T-helper 2 cell (primary cell): ENCODE measurements at places on chromosomes 1 and 21.

DNA sequence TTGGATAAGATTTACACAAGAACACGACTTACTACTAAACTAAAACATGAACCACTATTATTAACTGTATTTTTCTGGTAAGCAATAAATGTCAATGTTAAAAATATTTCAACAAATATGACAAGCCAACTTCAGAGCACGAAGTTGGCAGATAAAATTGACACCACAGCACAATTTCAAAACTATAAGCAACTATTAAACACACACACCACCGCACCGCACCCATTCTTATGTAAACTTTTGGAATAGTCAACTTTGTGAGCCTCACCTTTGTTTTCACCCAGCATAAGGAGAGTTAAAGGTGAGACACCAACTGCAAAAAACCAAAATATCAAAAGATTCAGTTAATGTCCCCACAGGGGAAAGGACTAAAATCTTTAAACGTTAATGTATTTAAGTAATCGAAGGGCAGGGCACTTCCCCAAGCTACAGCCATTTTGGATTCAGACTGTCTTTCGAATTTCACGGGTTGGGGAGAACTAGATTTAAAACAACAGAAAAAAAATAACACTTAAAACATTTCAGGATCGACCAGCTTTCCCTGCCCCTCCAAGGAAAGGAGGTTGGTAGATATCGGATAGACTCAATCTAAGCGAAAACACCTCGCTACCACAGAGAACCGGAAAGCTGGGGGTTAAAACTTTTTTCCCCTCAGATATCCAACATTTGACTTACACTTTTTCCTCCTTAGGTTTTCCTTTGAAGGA is 872 bp downstream of the GPBP1L1 start:
- peak; percentile 11 for DNase-seq

GRCh38 chr1:205936846-205937586 is 6.2 kb downstream of the SLC26A9 start:
- DNase-seq: no peak

DNA sequence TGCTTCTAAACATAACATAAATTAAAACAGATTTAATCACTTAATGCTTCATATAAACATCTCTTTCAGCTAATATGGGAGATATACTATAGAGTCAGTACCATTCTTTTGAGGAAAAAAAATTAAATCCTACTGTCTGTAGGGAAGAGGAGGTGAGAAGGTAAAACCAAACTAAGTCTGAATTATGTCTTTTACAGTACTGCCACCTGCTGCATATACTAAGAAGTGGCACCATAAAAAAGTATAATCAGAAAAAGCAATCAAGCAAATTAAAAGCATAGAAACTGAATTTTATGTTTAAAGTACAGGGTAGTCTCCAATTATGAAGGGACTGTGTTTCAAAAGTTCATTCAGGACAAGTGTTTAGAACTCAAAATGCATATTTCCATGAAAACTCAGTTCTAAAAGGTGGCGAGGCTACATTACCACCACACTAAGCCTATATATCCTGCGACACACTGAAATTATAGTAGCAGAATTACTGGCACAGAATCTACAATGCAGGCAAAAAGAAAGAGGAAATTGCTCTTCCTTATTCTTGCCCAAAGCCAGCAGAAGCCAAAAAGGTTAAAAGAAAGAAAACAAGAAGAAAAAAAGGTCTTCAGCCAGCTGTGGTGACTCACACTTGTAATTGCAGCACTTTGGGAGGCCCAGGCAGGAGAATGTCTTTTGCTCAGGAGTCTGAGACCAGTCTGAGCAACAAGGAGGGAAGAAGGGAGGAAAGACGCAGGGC is 9.0 kb downstream of the NSL1 start:
- DNase-seq: no peak

GRCh38 chr1:37724575-37724974 is 32.3 kb downstream of the CDCA8 start:
- DNase-seq: no peak

DNA sequence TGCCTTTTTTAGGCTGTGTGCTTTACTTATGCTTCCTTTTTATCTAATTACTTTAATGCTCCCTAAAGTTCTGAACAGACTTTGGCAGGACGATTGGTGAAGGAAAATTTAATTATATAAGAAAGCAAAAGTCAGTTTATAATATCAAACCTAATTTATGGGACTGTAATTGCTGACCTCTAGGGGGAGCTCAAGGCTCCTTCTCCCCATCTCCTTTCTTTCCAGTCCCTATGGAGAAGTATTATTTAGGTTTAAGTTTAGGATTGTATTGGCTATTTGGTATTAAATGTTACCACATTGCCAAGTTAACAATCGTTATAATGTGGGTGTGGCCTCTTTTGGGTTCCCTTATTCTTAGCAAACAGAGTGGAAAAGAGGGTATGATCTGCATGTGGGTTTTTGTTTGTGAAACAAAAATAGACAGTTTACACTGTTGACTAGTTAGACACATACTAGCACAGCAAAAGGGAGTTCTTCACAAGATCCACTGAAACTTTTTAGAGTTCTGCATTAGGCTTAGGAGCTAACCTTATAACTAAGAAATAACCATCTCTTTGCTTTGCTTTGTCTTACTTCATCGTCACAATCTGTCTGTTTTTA is 48.2 kb upstream of the TNFSF4 start:
- DNase-seq: peak; percentile 2

GRCh38 chr1:213221209-213221608 is 170.2 kb downstream of the RPS6KC1 start:
- no peak for DNase-seq

- no peak for DNase-seq
These were observed 5.2 kb downstream of the ITPKB start for GRCh38 chr1:226733876-226734275.

DNA sequence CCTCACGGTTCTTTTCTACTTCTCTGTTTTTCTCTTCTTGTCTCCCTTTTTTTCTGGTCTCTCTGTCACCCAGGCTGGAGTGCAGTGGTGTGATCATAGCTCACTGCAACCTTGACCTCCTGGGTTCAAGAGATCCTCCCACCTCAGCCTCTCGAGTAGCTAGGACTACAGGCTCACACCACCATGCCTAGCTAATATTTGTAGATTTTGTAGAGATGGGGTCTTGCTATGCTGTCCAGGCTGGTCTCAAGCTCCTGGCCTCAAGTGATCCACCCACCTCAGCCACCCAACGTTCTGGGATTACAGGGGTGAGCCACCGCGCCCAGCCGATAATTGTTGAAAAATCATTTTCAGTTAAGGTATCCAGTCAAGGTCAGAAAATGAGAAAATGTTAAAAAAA is 25.9 kb upstream of the LGALS8 start:
- no peak for DNase-seq

GRCh38 chr1:156926175-156926574 is 5.7 kb downstream of the LRRC71 start:
- no peak for DNase-seq

GRCh38 chr1:229271448-229272159 is 693 bp downstream of the RAB4A start:
- DNase-seq: peak; percentile 64

DNA sequence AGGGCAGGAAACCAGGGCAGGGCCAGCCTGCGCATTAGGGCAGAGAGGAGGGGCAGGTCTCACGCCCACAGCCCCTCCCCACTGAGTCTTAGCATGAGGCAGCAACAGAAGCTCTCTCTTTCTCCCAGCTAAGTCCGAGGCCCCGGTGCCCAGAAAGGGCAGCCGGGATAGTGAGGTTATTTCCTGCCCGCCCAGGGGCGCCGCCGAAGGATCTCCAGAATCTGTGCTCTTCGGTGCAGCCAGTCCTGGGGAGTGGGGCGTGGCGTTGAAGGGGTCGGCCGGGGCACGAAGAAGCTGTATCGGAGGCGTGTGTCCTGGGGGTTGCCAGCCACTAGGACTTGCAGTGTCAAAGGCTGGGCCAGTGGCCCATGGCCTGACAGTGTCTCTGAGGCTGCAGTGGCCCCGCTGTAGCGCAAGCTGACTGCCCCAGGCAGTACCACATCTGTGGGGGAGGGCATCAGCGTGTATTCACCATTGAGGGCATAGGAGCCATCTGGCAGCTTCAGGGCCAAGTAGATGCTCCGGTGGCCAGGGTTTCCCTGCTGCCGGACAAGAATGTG is 7.8 kb downstream of the ADAMTS4 start:
- DNase-seq: no peak
